ENCODE measurements at places on chromosomes 6 and 20.
A peak's percentile ranks its signal among the peaks of the same experiment; 100 is the strongest.

GRCh38 chr20:52263757-52264156 is 72.2 kb upstream of the ZFP64 start:
- DNase-seq, result no peak

DNA sequence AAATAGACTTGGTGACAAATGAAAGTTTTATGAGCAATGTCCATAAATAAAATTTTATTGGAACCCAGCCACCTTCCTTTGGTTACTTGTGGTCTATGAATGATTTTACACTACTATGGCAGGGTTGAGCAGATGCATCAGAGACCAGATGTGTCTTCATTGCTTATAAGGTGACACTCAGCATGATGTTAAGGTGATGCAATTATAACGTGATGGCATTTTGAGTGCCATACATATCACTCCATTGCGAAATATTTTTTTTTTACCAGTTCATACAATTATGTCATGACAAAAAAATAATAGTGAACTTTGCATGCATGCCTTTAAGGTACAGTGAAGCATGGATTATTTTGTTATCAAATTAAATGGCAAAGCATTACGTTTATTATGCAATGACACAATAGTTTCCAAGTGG is 96.0 kb downstream of the ADTRP start:
- DNase-seq, result no peak

DNA sequence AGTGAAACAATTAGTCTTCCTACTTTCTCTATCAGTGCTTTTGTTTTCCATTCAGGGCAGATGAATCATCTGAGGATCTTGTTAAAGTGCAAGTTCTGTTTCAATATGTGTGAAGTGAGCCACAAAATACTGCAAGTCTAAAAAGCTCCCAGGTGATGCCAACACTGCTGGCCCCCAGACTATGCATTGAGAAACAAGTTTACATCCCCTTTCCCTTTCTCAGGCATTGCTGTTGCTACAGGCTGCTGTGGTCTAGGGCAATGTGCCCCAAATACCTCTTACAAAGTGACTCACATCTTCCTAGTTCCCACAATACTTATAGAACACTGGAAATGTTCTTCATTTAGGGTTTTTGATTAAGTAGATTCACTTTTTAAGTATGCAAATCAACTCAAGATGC is 31.8 kb downstream of the ABRACL start:
- no peak for DNase-seq

DNA sequence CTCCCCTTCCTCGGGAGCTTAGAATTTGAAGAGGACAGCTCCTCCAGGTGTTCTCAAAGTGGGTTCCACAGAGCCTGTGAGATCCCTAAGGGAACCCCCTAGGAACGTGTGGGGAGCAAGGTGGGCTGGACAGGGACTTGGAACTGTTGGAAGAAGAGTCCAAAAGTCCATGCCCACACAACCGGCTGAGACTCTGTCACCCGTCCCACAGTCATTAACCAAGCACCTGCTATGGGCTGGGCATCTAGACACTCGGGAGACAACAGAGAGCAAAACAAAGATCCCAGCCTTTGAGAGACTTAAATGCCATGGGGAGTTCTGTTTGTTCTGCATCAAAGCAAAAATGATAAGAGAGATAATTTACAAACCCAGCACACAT is 51.9 kb upstream of the SAYSD1 start:
- DNase-seq, result no peak

DNA sequence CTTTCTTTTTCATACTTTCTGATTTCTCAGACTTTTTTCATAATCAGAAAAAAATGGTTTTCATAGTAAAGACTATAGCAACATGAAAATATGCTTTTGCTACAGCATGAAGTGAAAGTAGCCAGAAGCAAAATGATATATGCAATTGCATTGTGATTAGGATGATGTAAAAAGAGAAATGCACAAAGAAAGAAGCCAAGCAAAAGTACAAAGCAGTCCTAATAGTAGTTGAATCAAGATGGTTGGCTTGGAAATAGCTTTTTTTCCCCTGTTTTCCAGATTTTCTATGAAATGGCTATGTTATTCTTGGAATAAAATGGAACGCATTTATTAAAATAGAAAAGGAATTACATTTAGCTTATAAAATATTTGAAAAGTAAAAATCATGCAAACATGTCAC is 77.3 kb downstream of the SEL1L2 start:
- DNase-seq, result no peak

DNA sequence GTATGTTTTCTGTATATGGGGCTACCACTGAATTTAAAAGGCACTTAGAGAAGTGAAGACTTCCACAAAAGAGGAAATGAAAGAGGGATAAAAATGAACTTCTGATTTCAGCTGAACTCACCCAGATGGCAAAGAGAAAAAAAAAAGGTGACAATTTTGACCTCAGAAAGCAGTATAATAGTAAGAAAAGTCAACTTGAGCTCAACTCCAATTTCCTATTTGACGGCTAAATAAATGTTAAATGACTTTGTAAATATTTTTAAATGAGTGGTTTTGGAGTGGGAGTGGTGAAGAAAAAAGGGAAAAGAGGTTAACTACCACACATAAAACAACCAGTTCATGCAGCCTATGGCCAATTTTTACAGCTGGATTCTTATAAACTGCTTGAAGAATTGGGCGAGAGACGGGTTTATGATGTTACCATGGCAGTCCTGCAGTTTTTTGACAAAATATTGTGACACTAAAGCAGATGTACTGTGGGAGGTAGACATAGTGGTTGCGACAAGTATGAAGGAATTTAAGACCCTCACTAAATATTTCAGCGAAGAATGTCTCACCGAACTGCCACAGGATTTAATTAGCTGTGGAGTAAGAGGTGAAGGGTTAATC is 49.8 kb upstream of the ADTRP start:
- no peak for DNase-seq

GRCh38 chr6:137222381-137222780 is 3.2 kb upstream of the IFNGR1 start:
- DNase-seq, result no peak

GRCh38 chr6:70298068-70298467 is 4.8 kb downstream of the COL9A1 start:
- no peak for DNase-seq

- DNase-seq, result no peak
These were observed 4.7 kb downstream of the GMPR start for GRCh38 chr6:16243055-16243454.

DNA sequence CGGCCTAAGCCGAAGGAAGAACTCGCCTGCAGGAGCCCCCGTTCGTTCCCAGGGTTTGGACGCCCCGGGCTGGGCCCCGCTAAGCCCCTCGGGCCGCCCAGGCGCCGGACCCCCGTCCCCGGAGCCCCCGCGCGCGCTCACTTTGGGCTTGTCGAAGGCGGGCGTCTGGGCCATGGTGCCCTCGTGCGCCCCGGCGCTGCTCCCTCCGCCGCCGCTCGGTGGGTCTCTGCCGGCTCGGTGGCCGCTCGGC is 140 bp downstream of the ADA start:
- no peak for DNase-seq

DNA sequence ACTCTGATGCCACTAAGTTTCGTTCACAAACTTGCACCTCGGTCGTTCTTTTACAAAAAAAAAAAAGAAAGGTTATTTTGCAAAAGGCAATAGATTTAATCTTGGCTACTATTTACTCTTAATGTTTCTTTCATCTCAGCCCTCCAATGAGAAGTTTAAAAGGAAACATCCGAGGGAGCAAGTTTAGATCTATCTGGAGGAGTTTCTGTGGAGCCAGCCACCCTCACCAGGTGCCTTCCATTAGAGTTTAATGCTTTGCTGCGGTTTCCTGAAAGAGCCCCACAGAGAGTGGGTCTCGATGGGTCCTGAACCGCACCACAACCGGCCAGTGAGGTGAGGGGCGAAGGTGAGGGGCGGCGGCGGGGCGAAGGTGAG is 632 bp downstream of the PRKN start:
- peak; percentile 22 for DNase-seq

GRCh38 chr20:47544240-47544639 is 42.6 kb downstream of the NCOA3 start:
- DNase-seq, result no peak

GRCh38 chr6:13415283-13415682 is 72.1 kb downstream of the GFOD1 start:
- DNase-seq, result no peak

- no peak for DNase-seq
These were observed 89.2 kb downstream of the UST start for GRCh38 chr6:148835920-148836441.

- DNase-seq, result no peak
These were observed 23.0 kb downstream of the IL17F start for GRCh38 chr6:52221302-52221701.

GRCh38 chr6:40499215-40499614 is 87.9 kb downstream of the LRFN2 start:
- DNase-seq, result no peak

DNA sequence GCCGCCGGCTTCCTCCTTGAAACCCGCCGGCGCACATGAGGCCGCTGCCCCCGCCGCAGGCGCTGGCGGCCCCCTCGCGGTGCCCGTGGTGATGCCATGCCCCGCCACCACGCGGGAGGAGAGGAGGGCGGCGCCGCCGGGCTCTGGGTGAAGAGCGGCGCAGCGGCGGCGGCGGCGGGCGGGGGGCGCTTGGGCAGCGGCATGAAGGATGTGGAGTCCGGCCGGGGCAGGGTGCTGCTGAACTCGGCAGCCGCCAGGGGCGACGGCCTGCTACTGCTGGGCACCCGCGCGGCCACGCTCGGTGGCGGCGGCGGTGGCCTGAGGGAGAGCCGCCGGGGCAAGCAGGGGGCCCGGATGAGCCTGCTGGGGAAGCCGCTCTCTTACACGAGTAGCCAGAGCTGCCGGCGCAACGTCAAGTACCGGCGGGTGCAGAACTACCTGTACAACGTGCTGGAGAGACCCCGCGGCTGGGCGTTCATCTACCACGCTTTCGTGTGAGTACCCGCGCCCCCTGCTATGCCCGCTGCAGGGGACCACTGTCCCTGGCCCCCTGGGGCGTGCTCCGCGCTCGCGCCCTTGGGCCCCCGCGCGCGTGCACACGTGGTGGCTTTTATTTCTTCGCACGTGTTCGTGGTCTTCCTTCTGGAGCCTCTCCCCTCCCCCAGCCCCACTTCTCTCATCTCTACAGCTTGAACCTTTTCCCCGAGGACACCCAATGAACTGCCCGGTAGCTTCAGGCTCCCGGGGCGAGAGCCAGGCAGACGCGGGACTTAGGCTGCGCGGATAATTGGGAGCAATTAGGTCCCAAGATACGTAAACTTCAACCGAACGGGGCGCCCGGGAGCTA is 453 bp downstream of the KCNQ5 start:
- peak; percentile 63 for DNase-seq

- no peak for DNase-seq
These were observed 41.1 kb downstream of the STX7 start for GRCh38 chr6:132471787-132472186.

GRCh38 chr20:49508435-49509199 is 26.1 kb upstream of the KCNB1 start:
- peak; percentile 20 for DNase-seq

DNA sequence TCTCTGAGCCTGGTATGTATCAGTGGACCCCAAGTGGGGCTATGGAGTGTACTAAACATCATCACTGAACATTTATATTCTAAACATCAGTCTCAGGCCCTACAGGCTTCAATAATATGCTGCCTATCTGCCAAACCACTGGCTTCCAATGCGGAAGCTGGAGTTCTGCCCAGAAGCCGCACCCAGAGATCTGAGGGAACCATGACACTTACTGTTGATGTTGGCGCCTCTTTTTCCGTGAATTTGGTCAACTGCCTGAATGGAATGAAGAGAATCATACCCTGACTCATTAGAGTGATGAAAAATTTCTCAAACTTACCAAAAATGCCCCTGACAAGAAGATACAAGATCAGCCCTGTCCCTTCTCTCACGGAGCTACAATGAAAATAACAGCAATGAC is 66.2 kb downstream of the SLC22A23 start:
- DNase-seq, result no peak

GRCh38 chr6:705047-705446 is 12.1 kb upstream of the EXOC2 start:
- no peak for DNase-seq

GRCh38 chr6:41626917-41627316 is 11.4 kb upstream of the MDFI start:
- DNase-seq, result no peak

DNA sequence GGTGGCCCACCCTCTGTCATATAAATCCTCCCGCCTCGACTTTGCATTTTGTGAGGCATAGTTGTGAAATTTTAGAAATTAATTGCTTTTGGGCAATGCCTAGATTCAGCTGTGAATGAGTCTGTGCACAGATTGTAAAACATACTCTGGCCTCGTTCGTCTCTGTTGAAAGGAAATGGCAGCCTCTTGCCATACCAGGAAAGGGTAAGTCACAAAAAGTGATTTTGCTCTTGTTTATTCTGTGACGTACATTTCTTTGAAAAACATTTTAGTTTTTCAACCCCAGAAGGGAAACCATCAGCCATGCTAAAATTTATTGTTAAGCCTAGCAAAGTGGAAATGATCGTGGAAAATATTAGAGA is 15.3 kb upstream of the EXOC2 start:
- DNase-seq, result no peak

DNA sequence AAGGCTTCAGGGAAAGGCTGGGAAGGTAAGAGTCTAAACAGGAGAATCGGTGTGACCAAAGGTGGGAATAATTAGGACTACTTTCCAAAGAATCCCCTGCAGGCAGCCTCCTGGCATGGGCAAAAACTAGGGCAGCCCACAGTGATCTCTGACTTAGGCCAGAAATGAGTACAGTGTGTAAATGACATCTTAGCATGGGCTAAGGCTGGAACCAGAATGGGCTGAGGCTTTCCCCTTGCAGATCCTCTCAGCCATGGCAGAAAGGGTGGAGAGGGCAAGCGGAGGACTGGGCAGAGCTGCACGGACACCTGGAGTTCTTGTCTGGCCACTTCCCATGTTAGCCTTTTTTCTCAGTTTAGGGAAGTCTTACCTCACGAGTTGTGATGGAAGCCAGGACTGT is 69.9 kb upstream of the FOXQ1 start:
- DNase-seq, result no peak

DNA sequence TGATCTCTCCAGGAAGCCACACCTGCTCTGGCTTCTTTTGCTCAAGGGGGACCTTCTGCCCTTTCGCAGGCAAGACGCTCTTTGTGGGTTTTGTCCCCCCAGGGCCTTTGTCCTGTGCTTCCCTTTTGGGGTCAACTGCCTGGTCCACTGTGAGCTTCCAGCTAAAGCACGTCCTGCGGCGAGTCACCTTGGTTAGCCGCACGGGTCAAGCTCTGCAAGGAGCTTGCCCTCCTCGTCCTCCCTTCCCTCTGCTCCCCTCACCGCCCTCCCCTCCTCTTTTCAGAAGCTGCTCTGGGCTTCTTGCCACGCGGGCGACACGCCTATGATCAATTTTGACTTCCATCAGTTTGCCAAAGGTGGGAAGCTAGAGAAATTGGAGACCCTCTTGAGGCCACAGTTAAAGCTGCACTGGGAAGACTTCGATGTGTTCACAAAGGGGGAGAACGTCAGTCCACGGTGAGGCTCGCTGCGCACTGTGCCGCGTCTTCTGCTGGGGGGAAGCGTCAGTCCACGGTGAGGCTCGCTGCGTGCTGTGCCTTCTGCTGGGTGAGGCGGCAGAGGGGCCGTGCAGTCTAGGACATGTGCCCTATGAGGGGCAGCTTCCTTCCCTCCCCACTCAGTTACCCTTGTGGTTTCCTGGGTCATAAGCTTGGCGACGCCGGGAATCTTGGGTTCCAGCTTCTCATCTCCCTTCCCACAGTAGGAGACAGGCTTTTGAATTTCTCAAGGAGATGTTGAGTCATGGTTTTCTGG is 80.2 kb downstream of the SYNJ2 start:
- DNase-seq, result no peak
